Hepatocyte (in vitro differentiated cells): ENCODE measurements at places on chromosomes 1 and 21.
A peak's percentile ranks its signal among the peaks of the same experiment; 100 is the strongest.

DNA sequence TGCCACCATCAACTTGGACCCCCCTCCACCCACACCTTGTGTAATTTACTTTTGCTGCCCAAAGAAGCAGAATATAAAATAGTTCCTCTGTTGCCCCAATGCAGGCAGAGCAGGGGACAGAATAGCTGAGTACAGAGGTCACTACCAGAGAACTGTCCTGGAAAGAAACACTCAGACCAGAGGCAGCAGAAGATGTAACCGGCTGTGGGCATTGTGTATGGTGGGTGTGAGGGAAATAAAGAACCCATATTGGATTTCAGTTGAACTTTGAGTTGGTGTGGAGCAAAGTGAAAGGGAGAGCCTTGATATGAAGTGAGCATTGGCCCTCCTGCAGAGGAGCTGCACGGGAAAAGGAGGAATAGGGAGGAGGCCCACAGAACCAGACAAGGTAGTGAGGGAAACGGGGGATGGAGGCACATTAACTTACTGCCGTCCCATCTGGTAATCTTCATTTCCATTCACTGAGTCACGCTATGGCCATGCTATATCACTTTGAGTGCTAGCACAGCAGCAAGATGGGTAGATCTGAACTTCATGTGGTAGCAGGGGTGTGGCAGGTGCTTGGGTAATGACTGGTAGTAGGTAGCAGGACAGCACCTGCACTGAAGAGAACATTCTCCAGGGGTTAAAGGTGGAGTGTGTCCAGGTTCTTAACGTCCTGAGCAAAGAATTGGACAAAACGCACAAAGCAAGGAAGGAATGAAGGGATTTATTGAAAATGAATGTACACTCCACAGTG is 56.3 kb upstream of the FBXO28 start:
- H3K27ac ChIP-seq = no peak overlapping the region
- no peak overlapping the region for H3K4me3 ChIP-seq
- H3K4me1 ChIP-seq = no peaks in the 10 kb centered on the region
- no peaks in the 10 kb centered on the region for H3K27me3 ChIP-seq
- no peaks in the 10 kb centered on the region for H3K36me3 ChIP-seq

DNA sequence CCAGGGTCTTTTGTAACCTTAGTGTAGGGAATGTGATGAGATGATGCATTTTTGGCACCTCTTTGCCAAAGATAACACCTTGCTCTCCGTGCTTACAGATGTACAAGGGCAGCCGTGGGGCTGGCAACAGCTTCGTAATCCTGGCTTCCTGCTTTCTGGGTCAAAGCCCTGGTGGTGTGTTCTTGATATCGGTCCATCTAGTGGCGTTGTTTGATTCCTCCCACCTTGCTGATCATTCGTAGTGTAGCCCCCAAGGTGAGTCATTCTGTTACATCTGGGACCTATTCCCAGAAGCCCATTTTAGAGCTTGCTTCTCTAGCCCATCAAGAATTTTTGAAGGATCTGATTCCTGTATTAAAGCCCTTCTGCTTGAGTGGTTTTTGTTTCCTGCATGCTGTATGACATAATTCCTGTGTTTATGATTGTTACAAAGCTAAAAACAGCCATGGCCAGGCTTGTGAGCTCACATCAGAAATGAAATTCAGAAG is 7.0 kb upstream of the CCT8 start:
- DNase-seq = no peak
- no peak overlapping the region for H3K4me3 ChIP-seq
- H3K27ac ChIP-seq = no peak overlapping the region

- H3K4me3 ChIP-seq = no peak overlapping the region
- no peak for DNase-seq
- no peak overlapping the region for H3K27ac ChIP-seq
- no peaks in the 10 kb centered on the region for H3K27me3 ChIP-seq
- H3K4me1 ChIP-seq = peaks cover 10% of the 10 kb centered on the region
These were observed 29.0 kb downstream of the C1orf52 start for GRCh38 chr1:85230305-85230977.

- H3K27ac ChIP-seq = peak within 1 kb of the TSS; percentile 76
- no peaks in the 10 kb centered on the region for H3K27me3 ChIP-seq
- H3K36me3 ChIP-seq = no peaks in the 10 kb centered on the region
- peak; percentile 76 for DNase-seq
- no peak within 1 kb of the TSS for H3K4me3 ChIP-seq
- peaks cover 43% of the 10 kb centered on the region for H3K4me1 ChIP-seq
These were observed at the start of gene ANXA9 for GRCh38 chr1:150981805-150982712. Gene ANXA9 (plus strand): TSS chr1:150982292. CDS start chr1:150983106, 814 bp downstream.

DNA sequence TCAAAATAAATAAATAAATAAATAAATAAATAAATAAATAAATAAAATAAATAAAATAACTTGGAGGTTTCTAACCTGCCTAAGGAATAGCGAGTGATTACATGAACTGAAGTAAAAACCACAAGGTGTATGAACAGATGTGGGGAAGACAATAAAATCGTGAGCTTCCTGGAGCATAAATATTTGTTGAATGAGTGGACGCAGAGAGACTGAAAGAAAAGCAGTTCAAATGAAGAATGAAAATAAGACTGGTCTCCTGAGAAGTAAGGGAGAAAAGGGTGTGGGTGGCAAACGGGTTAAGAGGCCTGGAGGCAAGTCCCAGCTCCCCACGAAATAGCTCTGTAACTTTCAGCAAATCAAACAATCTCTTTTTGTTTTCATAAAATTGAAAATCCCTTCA is 33.6 kb downstream of the CHML start:
- DNase-seq = no peak
- no peaks in the 10 kb centered on the region for H3K36me3 ChIP-seq
- H3K4me1 ChIP-seq = peaks cover 13% of the 10 kb centered on the region
- no peak overlapping the region for H3K27ac ChIP-seq
- H3K4me3 ChIP-seq = no peak overlapping the region

DNA sequence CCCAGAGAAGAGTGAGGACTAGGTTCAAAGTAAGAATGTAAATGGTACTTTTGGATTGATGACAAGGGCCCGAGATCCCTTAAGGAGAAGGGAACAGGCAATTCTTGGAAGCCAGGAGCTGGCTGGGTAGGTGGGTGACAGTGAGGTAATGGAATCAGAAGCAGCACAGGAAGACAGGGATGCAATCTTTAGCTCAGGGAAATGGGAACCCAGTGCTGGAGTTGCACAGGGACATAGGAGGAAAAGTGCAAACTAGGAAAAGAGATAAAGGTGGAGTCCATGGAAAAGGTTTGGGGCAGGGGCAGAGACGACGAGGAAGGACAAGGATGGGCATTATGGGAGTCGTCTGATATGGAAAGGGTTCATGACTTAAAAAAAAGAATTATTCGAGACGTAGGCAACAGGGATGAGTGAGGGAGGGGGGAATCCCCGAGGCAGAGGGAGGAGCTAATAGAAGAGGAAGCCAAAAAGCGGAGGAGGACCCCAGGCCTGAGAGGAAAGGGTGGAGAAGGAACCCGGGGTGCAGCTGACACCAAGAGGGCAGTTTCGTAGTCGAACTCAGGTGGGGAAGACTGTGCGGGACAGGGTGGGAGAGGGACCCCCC is 495 bp downstream of the PI4KB start:
- H3K27ac ChIP-seq = peak overlapping the region; percentile 96
- no peaks in the 10 kb centered on the region for H3K36me3 ChIP-seq
- peaks cover 18% of the 10 kb centered on the region for H3K4me1 ChIP-seq
- H3K27me3 ChIP-seq = no peaks in the 10 kb centered on the region
- peak overlapping the region; percentile 65 for H3K4me3 ChIP-seq

DNA sequence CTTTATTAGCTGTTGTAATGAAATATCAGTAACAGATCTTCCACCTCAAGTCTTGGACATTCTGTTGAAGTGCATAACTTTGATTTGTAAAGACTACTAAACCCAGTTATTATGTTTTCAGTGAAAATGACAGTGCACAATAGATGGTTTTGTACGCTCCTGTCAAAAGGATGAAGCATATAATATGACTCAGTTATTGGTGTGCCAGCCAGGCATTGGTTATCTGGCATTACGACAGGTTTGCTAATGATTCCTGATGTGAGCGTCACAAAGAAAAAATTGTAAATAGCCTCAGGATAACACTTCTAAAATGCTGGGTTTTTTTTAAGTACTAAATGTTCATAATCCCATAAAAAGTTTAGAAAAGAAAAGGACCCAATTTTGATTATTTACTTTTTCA is 147.9 kb downstream of the MAGI3 start:
- no peaks in the 10 kb centered on the region for H3K36me3 ChIP-seq
- H3K4me3 ChIP-seq = no peak overlapping the region
- H3K27ac ChIP-seq = no peak overlapping the region
- DNase-seq = no peak
- H3K4me1 ChIP-seq = peaks cover 15% of the 10 kb centered on the region

DNA sequence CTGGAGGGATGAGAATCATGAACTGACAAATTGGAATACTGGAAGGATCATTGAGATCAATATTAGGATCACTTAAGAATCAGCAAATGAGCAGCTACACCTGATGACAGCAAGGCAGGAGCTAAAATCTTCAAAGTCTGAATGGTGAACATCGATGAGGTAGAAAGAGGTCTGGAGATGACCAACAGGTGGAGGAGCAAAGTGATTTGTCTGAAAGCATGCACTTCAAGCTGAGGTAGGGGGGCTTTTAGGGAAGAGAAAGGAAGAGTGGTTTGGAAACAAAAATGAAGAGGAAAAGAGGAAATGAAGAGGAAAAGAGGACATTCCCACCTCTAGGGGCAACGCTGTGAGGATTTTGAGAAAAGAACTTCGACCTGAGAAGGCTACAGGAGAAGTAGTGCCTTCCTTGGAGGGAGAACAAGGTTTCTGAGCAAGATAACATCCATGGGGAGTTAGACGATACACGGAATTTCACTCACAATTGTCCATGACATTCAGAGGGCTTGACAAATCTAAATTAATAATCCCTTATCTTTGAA is 79.0 kb downstream of the APP start:
- no peaks in the 10 kb centered on the region for H3K36me3 ChIP-seq
- H3K4me1 ChIP-seq = no peaks in the 10 kb centered on the region

GRCh38 chr1:109906160-109906838 is 4.3 kb upstream of the CSF1 start:
- no peak overlapping the region for H3K27ac ChIP-seq
- H3K27me3 ChIP-seq = peaks cover 3% of the 10 kb centered on the region
- no peak for DNase-seq
- H3K4me1 ChIP-seq = peaks cover 8% of the 10 kb centered on the region
- no peaks in the 10 kb centered on the region for H3K36me3 ChIP-seq

DNA sequence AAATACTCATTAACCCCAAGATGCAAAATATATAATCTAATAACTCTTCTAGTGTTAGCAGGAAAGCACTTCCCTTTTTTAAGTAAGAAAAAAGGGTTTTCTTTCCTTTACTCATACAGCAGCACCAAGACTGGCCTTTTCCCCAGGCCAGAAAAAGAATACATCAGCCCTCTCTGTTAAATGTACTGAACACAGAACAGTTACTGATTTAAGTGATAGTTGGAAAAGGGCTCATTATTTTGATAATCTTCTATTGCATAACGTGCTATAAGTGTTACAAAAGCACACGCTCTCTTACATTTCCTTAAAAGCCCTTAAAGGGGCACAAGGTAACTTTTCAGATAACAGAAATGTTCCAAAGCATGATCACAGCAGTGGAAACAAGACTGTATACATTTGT is 142.9 kb downstream of the TIAM1 start:
- H3K27me3 ChIP-seq = no peaks in the 10 kb centered on the region
- no peaks in the 10 kb centered on the region for H3K36me3 ChIP-seq
- H3K27ac ChIP-seq = no peak overlapping the region
- H3K4me1 ChIP-seq = no peaks in the 10 kb centered on the region

GRCh38 chr1:246215510-246215903 is 291.6 kb downstream of the SMYD3 start:
- H3K36me3 ChIP-seq = no peaks in the 10 kb centered on the region
- H3K27ac ChIP-seq = peak overlapping the region; percentile 21
- no peak for DNase-seq
- no peak overlapping the region for H3K4me3 ChIP-seq
- H3K27me3 ChIP-seq = no peaks in the 10 kb centered on the region

- H3K27me3 ChIP-seq = no peaks in the 10 kb centered on the region
- no peak overlapping the region for H3K27ac ChIP-seq
- H3K36me3 ChIP-seq = no peaks in the 10 kb centered on the region
- no peak overlapping the region for H3K4me3 ChIP-seq
- no peaks in the 10 kb centered on the region for H3K4me1 ChIP-seq
- no peak for DNase-seq
These were observed 298.6 kb downstream of the LMX1A start for GRCh38 chr1:165057956-165058355.

- H3K4me3 ChIP-seq = no peak overlapping the region
- H3K4me1 ChIP-seq = no peaks in the 10 kb centered on the region
- no peaks in the 10 kb centered on the region for H3K36me3 ChIP-seq
- DNase-seq = no peak
- no peak overlapping the region for H3K27ac ChIP-seq
These were observed 9.5 kb downstream of the PKNOX1 start for GRCh38 chr21:42983869-42984268.

- no peaks in the 10 kb centered on the region for H3K27me3 ChIP-seq
- no peak overlapping the region for H3K27ac ChIP-seq
- DNase-seq = no peak
- no peaks in the 10 kb centered on the region for H3K36me3 ChIP-seq
- H3K4me1 ChIP-seq = peaks cover 11% of the 10 kb centered on the region
- H3K4me3 ChIP-seq = no peak overlapping the region
These were observed 33.6 kb downstream of the RUNX1 start for GRCh38 chr21:35015435-35016024.

DNA sequence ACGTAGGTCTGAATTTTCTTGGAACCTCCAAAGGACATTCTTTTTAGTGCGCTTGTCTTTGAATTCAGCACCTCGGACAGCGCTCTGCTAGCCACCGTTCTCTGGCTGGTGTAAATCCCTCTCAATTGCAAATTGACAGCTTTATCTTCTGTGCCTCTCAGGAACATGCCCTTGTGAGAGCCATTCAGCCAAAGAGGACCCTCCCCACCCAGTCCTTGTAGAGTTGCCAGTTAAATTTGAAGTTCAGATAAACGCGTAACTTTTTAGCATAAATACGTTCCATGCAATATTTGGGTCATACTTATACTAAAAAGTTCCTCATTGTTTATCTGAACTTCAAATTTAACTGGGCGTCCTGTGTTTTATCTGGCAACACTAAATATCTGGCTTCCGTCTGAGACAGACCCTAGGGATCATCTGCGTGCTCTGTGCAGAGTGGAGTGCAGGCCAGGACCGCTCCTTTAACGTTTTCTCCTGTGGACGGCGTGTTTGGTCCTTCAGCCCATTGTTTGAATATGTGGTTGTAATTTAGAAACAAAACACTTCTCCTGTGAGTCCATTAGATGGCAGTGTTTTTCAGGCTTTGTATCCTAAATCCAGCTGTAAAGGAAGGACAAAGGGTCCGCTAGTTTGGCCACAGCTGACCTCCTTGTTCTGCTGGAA is 7.0 kb downstream of the KCNAB2 start:
- no peak overlapping the region for H3K4me3 ChIP-seq
- no peaks in the 10 kb centered on the region for H3K4me1 ChIP-seq
- H3K27me3 ChIP-seq = no peaks in the 10 kb centered on the region
- DNase-seq = peak; percentile 84
- no peak overlapping the region for H3K27ac ChIP-seq

DNA sequence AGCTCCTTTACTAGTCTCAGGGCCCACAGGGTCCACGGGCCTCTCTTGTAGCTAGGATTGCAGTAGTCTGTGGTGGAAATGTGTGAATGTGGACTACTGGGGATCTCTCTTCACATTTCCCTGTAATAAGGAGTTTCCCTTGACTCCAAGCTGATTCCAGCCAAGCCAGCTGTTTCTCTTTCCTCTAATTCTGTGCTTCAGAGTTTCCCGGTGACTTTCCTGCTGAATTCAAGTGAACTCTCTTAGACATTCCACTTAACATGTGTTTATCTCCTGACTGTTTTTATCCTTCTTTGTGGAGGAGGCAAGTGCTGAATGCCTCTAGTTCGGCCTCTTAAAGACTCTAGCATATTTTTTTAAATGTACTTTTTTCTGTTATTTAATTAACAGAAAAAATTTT is 354.0 kb upstream of the RGS18 start:
- no peaks in the 10 kb centered on the region for H3K36me3 ChIP-seq
- H3K4me1 ChIP-seq = no peaks in the 10 kb centered on the region
- DNase-seq = no peak
- no peak overlapping the region for H3K4me3 ChIP-seq
- H3K27me3 ChIP-seq = no peaks in the 10 kb centered on the region
